ENCODE measurements at places on chromosomes 1 and 21.

DNA sequence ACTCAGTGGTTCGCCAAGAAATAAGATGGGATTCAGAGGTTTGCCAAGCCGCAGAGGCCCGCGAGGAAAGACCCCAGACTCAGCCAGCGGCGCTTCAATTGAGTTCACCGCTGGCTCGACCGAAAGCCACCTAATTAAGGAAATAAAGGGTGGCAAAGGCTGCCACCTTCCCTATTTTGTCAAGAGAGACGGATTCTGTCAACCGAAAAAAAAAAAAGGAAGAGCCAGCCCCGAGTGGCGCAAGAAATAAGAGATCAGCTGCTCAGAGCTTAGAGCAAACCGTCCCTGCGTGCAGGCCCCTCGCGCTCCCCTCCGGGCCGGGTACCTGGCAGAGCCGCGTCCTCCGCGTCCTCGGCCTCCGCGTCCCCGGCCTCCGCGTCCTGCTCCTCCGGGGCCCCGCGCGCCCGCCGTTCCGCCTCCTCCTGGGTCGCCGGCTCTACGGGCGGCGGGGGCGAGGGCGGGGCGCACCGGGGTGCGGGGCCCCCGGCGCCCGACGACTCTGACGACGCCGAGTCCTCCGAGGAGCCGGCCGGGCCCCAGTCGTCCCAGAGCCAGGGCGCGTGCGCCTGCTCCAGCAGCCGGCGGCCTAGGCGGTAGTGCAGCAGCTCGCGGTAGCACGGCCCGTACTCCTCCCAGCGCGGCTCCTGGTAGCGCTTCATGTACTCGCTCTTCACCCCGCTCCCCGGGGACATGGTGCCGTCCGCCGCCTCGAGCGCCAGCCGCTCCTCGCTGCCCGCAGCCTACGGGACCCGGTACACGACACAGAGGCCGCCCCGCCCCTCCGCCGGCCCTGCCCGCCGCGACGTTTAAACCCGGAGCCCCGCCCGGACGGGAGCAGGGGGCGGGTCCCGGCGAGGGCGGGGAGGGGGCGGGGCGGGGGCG is 832 bp downstream of the CCSAP start:
- peak; percentile 76 for DNase-seq

GRCh38 chr1:3516911-3517675 is 62.6 kb downstream of the ARHGEF16 start:
- DNase-seq = no peak

GRCh38 chr1:3653286-3653618 is 936 bp downstream of the TP73 start:
- no peak for DNase-seq

- DNase-seq = peak; percentile 85
Measured at GRCh38 chr1:155320661-155321617, at the start of gene RUSC1. RUSC1 (plus strand) TSS chr1:155320894; CDS start chr1:155321774, 880 bp downstream.

DNA sequence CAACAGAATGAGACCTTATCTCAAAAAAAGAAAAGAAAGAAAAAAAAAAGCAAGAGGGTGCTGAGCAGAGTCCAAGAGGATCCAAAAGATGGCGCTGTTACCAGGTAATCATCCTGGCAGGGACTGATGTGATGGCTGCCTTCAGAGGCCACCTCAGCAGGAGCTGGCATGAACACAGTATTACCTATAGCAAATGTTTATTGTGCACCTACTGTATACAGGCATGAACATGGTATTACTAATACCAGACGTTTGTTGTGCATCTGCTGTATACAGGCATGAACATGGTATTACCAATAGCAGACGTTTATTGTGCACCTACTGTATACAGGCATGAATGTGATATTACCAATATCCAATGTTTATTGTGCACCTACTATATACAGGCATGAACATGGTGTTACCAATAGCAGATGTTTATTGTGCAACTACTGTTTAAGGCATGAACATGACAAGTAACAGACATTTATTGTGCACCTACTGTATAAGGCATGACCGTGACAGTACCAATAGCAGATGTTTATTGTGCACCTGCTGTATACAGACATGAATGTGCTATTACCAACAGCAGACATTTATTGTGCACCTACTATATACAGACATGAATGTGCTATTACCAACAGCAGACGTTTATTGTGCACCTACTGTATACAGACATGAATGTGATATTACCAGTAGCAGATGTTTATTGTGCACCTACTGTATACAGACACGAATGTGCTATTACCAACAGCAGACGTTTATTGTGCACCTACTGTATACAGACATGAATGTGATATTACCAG is 115.1 kb upstream of the TMEM51 start:
- DNase-seq = peak; percentile 56

Measured in activated CD8-positive, alpha-beta T cell treated with anti-CD3 and anti-CD28 coated beads for 36 hours (primary cell).